Neural progenitor cell (in vitro differentiated cells): ENCODE measurements at places on chromosomes 7 and 10.

DNA sequence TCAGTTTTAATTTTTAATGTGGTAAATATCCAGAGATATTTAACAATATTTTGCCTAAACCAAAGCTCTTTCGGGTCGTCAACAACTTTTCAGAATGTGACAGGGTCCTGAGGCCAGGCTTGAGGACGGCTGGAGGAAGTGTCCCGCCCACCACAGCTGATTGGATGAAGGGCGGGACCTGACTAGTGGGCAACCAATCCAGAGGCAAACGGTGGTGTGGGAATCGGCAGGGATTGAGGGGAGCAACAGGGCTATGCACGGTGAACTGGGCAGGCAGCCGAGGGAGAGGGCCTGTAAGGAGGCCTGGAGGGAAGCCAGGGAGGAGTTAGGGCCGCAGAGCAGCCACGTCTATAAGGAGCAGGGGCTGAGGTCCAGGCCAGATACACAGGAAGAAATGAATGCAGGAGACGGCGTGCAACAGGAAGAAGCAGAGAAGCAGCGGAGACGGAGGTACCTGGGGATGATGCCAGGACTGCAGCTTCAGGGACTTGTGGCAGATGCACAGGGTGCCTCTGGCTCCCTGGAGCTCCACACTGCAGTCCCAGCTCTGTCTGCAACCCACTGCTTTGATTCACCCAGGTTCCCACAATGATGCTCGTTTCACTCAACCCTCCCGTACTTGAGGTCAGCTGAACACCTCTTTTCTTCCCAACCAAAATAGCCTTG is 46.1 kb upstream of the ZMIZ1 start:
- DNase-seq = peak; percentile 50

GRCh38 chr10:666237-667012 is 23.0 kb downstream of the DIP2C start:
- DNase-seq = no peak

DNA sequence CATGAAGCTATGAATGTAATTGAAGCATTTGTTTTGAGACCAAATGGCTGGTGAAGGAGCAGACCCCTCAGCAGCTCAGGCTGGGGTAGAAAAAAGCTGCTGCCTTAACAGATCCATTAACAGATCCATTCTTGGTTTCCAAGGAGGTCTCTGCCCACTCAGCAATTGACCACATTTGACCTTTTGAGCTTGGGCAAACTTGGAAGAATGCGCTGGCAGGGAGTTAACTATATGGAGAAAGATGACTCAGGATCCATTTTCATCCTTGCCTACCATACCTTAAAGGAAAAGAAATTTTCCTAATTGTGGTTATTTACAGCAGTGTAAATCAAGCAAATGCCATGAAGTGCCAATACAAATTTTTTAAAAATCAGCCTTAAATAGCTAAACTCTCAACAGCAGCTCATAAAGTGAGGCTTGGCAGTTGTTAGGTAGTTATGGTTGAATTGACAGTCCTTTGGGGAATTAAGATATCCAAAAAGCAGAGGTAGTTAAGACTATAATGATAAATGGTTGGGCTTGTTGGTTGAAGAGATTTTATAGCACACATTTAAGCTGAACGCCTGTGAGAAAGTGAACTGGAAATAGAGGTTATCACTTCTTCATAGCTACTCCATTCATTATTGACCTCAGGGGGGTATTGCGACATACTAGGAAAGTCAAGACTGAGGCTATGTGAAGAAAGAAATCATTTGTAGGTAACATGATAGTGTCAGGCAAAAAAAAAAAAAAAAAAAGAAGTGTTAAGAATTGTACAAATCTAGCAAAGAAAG is 83.9 kb downstream of the MKX start:
- DNase-seq = no peak

GRCh38 chr10:91200314-91201212 is 19.9 kb upstream of the PCGF5 start:
- DNase-seq = no peak

GRCh38 chr10:51861731-51862130 is 162.3 kb upstream of the CSTF2T start:
- no peak for DNase-seq

- DNase-seq = peak; percentile 8
Measured at GRCh38 chr7:136685501-136686173, 182.8 kb upstream of the CHRM2 start.

DNA sequence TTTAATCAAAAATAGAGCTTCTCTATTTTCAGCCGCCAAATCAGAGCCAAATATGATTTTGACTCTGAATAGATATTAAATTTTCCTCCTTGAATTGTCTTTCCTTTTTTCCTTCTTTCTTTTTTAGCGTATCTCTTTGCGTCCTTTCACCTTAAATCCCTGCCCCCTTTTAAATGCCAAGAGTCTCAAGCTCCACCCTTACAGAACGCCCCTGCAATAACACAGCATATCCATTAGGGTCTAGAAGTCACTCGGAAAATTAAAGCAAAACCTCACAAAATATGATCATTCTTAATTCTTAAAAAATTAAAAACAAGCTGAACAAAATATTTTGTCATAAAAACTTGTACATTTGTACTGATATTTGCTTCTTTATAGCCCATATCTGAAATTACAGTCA is 51.3 kb upstream of the GRM8 start:
- DNase-seq = no peak

- DNase-seq = peak; percentile 55
Measured at GRCh38 chr10:31036209-31036608, 4.5 kb upstream of the ZNF438 start.

DNA sequence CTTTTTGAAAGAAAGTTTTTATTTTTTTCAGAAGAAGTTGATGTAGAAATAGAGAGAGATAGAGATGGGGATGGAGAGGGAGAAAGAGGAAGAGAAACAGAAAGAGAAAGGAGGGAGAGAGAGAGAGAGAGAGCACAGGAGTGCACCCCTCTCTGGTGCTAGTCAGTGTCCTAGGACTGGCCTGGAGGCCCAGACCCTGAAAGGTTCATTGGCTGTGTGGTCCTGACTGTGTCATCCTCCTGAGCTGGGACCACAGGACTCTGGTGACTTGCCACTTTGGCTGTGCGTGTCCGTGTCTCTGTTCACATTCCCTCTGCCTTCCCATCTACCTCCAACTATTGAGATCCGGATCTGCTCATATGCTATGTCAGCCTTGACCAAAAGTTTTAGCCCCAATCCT is 62.1 kb upstream of the SHH start:
- no peak for DNase-seq

- no peak for DNase-seq
Measured at GRCh38 chr10:3936422-3937040, 151.5 kb upstream of the KLF6 start.

- no peak for DNase-seq
Measured at GRCh38 chr10:120572307-120572706, 115.3 kb downstream of the PLPP4 start.

GRCh38 chr7:150415161-150416153 is 35.0 kb upstream of the GIMAP8 start:
- no peak for DNase-seq

DNA sequence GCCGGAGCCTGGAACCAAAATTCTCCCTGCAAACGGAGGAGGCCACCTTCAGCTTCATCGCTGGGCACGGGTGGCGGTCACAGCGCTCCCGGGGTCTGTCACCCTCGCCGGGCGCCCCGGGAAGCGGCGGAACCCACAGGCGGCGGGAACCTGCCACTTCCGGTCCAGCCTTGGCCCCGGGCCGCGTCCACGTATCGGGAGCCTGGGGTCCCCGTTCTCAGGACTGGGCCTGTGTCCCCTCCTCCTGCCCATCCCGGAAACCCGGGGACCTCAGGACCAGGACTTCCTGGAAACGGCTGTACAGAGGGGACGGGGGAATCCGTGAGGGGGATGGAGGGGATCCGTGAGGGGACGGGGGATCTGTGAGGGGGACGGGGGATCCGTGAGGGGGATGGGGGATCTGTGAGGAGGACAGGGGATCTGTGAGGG is 25.4 kb downstream of the PDGFA start:
- DNase-seq = no peak

DNA sequence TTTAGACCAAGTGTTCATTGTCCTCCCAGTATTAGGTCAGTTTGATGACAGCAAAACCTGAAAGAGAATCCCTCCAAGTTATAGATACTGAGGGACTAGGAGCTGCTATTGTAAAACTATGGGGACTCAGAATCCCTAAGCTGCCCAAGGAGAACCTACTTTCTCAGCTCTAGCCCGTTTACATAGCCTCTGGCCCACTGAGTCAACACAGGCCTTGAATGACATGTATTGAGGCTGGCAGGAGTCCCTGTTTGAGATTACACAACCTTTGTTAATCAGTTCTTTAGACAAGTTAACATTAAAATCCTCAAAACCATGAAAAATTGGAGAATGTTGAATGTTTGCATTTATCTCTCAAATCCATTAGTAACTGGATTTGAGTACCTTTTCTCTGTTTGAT is 1079.0 kb downstream of the KCNMA1 start:
- no peak for DNase-seq

GRCh38 chr7:25891591-25891990 is 260.4 kb upstream of the NFE2L3 start:
- no peak for DNase-seq

DNA sequence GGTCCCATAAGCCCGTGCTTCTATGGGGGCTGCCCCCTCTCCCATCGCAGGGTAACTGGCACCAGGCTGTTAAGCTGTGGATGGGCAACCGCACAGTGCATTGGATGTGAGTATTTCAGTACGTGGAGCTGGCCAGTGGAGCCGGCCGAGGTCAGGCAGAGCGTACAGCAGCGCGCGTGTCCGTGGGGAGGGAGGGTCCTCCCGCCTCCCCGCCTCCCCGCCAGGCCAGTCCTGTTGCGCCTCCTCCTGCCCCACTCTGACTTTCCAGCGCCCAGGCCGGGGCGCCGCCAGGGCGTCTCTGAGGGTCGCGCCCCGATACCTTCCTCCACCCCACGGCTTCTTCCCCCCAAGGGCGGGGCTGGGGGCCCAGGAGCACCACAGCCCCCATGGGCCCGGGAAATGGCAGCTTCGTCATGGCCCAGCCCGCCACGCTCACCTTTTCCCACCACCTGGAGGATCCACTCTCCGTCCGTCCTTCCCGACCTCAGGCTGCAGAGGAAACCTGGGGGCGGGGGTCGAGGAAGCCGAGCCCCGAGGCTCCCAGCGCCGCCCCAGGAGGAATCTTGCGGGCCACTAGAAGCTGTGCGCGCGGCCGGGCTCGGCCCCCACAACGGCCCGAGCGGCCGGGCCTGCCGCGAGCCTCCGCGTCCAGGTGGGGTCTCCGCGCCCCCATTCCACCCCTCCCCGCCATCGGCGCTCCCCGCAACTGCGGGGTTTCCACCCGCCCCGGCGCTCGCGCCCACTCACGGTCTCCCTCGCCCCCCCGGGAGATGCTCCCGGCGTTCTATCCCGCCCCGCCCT is 831 bp upstream of the PFKP start:
- peak; percentile 43 for DNase-seq

DNA sequence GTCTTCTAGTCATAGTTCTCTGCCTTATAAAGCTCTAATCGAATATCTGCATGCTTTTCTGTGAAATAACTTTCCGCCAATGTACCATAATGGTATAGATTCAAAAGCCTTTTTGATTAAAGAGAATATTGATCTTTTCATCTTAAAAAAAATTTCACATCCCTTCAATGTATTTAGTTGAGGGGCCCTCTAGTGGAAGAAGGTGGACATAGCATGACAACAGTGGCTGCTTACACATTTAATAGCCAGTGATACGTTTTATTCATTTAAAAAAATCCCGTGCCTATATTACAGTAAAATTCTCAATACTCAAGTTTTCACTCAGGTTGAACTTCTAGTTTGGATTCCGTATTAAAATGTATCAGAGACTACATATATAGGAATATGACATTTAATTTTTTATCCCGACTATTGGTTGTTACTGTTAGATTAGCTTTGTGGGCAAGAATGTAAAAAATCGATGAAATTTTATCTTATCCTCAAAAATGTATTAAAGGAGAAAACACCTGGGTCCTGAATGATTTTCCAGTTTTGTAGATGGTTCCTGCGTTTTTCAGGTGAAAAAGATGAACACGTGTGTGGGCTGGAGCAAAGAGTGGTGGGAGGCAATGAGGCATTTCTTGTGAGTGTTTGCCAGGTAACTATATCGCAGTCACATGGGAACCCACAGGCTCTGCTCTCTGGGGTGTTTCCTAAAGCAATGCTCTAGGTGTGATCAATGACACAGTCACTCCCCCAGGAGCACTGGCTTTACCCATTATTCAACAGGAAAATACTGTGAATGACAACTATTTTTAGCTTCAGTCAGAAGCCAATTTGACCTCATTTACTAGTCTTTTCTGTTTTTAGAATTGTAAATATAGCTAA is 24.1 kb upstream of the PNLIP start:
- DNase-seq = peak; percentile 54
